ENCODE measurements at places on chromosomes 5 and 9.

DNA sequence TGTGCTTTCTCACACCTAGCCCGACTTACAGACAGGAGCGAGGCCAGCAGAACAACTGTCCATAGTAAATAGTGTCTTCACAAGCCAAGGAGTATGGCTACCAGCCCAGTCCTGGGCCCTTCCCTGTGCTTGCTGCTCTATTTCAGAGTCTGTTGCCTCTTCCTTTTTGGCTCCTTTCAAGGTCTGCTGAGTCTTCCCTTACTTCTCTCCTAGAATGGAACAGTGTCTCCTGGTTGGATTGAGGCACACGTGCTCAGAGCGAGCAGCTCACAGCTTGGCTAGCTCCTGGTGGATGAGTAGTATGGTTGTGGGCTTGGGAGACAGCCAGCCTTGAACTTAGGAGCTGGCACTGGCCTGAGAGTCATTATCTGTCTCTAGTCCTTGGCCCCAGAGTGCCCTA, 72.8 kb downstream of the TLE4 start:
- no peak for DNase-seq

DNA sequence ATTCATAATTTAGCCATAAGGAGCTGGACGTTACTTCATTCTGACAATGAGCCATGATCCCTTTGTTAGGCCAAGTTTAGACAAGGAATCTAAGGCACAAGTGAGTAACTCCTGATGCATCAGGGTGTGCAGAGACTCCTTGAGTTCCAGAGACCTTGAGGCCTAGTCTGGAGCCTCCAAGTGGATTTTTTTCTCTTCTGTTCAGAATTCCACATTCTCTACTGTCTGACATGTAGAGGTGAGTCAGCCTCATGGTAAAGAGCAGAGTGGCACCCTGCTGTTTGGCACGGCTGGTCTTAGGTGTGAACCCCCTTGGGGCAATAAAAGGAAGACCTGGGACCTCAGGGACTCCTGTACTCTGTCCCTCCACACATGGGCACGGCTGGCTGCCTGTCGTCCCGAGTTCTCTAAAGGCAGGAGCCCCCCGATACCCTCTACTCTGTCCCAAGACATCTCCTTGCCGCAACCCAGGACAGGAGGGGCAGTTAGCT, 22.0 kb upstream of the TGFBI start:
- no peak for DNase-seq

GRCh38 chr5:175868348-175868723, 3.0 kb upstream of the CPLX2 start:
- DNase-seq: no peak

DNA sequence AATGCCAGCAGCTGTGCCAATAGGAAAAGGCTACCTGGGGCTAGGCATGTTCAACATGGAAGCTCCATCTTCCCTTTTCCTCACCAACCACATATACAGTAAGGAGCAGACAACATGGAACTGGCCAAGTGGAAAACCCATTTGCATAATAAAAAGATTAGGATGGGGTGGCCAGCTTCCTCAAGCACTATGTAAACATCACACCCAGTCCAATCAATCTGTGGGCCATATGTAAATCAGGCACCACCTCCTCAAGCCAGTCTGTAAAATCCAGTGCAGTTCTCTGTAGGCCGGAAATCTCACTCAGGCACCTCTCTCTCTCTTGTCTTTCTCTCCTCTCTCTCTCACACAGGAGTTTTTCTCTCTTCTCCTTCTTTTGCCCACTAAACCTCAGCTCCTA, 360.2 kb upstream of the GRIA1 start:
- DNase-seq: no peak

GRCh38 chr9:112793213-112793810, 42.8 kb downstream of the SNX30 start:
- peak; percentile 69 for DNase-seq

DNA sequence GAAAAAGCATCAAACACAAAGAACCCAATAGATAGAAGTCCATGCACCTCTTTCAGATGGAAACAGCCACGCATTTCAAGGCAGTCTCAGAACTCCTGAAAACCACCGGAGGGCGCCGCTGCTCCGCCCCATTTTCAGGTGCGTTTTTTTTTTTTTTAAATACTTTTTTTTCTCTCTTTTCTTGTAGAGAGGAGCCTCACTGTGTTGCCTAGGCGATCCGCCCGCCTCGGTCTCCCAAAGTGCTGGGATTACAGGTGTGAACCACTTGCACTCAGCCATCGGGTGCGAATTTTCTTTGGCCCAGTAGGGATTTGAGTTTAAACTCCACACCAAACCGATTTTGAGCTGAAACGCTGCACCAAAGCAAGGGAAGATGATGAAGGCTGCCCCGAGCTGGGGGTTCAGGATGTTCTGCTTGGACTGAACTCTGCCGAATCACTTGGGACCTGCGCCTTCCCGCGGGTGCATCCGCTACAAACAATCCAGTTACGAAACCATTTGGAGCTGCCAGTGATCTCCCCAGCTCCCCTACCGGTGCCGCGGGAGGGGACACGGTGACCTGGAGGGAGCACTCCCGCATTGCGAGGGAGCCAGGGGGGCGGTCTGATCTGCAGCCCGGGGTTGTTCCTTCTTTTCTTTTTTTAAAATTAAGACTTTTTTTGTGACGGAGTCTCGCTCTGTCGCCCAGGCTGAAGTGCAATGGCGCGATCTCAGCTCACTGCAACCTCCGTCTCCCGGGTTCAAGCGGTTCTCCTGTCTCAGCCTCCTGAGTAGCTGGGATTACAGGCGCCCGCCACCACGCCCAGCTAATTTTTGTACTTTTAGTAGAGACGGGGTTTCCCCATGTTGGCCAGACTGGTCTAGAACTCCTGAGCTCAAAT, 1.4 kb downstream of the PTGR1 start:
- DNase-seq: peak; percentile 29

DNA sequence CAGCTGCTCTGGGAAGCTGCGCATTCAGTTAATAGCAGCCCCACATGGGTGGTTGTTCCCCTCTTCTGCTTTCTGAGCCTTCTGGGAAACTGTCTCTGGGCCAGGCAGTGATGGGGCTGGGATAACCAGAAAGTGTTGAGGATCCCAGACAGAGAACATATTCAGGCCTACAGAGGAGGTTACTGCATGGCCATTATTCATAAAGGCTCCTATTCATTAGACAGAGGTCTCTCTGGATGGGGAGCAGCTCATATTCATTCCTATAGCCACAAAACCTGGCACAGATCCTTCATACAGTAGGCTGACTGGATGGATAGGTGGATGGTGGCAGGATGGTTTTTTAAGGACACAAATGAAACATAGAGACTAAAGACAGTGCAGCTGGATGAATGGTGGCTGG, 76.3 kb downstream of the HSPA4 start:
- no peak for DNase-seq

GRCh38 chr5:176652136-176652535, 4.9 kb downstream of the TSPAN17 start:
- no peak for DNase-seq

- no peak for DNase-seq
These were observed 22.6 kb downstream of the OTULIN start for GRCh38 chr5:14687023-14687665.

DNA sequence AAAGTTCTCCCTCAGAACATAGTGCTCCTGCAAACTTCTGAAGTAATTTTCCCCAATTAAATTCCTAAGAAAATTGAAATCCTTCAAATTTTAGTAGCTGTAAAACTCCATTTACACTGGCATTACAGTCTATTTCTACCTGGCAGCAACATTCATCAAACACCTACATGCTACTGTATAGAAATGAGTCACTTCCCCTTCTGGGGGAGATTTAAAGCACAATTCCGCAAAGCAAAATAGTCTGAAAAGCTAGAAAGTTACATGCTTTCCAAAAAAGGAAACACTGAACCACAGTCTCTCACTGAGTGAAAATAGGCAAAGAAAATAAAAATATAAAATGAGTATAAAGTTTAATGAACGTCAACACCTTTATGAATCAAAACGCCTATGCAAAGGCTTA, 43.3 kb downstream of the MCTP1 start:
- DNase-seq: no peak

DNA sequence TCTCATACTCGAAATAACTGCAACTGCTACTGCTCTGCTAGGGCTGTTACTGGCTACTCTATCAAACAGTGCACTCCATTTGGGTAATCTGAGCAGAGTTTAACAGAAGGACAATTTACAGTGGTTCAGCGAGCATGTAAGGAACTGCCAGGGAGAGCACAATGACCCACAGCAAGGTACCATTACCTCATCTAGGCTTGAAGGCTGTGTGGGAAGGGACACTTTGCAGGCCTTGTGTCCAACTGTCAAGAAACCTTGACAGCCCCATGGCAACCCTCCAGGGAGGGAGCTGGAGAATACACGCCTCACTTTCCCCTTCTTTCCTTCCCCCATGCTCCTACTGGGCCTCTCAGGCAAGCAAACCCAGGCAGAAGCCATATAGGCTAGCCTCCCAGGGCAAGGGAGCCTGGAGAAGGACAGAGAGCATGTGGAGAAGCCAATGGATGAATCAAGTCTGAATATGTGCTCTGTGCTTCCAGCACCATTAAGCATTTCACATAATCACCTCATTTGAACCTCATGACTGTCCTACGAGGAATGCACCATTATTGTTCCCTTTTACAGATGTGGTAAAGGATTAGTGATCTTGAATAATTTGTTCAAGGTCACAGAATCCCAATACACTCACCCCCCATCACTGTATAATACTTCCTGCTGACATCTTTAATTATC, 49.9 kb upstream of the JAK2 start:
- no peak for DNase-seq

DNA sequence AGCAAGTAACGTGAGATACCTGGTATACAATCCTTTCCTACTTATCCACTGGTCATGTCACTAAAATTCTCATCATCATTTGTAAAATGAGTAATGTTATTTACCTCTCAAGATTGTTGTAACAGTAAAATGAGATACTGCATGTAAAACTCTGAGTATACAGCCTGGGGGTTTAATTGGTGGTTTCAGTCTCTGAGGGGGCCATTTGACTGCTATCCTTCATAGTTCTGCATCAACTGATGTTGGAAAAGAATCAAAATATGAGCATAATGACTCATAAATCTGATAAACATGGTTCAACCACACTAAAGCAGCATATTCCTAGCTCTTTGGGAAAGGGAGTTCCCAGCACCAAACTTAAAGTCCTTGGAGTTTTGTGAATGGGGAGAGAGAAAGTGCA, 181.0 kb upstream of the GHR start:
- DNase-seq: no peak

DNA sequence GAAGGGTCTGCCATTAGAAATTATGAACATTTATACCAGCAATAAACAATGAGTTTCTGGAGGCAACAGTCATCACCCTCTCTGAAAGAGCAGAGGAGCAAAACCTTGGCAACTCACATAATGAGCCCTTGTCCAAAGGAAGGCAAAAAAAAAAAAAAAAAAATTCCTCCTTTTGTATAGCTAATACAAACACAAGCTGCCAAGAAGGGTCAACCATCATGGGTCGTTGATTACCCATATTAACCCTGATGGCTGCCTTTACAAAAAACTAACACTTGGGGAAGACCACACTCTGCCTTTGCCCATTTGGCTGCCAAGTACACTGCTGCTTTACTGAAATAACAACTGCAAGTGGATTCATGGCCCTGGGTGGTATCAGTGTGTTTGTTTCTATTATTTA, 272.7 kb downstream of the ADAMTSL1 start:
- no peak for DNase-seq

- no peak for DNase-seq
These were observed 193.5 kb downstream of the RGS3 start for GRCh38 chr9:113656771-113657670.

- DNase-seq: no peak
These were observed 186.4 kb downstream of the NMUR2 start for GRCh38 chr5:152218694-152219093.

DNA sequence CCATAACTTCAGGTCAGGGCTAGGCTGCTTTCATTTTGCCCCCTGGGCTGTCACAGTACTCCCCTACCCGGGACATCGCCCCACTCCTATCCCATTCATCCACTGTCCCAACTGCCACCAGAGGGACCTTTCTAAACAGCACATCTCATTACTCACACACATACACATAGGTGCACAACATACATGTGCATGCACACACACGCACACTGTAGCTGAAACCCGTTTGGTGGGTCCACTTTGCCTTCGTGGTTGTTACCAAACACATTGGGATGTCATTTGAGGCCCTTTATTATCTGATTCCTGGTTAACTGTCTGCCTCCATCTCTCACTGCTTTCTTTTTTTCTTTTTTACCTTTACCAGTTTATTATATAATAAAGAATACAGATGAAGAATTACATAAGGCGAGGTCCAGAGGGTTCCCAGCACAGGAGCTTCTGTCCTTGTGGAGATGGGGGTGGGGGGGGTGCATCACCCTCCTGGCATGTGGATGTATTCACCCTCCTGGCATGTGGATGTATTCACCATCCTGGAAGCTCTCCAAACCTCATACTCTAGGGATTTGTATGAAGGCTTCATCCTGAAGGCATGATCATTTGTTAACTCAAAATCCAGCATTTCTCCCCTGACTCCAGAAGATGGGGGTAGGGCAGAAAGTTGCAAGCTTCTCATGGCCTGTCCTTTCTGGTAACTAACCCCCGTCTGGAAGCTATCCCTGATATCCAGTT, 186.0 kb downstream of the GOLPH3 start:
- no peak for DNase-seq

DNA sequence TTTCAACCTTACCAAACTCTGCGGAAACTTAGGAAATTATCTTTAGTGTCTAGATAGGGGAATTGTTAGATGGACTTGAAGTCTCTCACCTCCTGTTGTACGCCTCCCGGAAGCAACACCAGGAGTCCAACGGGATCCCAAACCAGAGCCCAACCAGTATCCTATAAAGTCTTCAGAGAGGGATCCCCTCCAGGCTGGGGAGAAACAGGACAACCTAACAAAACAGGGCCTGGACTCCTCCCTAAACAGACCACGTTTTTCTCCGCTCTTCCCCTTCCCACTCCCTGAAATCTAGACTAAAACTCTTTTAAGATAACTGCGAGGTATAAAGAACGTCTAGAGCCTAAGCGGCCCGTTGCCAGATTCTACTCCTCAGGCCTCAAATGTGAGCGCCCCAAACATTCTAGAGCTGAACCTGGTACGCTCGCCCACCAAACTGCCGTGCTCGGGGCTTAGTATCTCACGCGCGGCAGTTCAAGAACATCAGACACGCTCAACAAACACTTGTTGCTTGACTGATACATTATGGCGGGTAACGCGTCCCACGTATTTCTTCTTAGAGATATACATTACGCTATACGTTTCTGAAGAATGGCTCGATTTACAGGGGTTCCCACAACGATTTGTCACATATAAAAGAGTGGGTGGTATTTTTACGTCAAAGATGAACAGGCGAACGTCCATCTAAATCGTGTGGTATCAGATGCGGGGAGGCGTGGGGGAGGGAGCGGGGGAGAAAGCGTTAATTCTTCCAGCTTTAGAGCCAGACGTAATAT, 663 bp upstream of the SMIM27 start:
- peak; percentile 27 for DNase-seq

GRCh38 chr9:74557571-74557970, 60.4 kb downstream of the RORB start:
- no peak for DNase-seq

- no peak for DNase-seq
These were observed 75.4 kb upstream of the EGFLAM start for GRCh38 chr5:38182991-38183390.

- DNase-seq: no peak
These were observed 27.3 kb downstream of the SMC5 start for GRCh38 chr9:70285981-70286598.
